CD4-positive, alpha-beta T cell treated with Interleukin-2 at 100 ng/mL for 4 hours (primary cell): ENCODE measurements at places on chromosomes 6 and 20.

DNA sequence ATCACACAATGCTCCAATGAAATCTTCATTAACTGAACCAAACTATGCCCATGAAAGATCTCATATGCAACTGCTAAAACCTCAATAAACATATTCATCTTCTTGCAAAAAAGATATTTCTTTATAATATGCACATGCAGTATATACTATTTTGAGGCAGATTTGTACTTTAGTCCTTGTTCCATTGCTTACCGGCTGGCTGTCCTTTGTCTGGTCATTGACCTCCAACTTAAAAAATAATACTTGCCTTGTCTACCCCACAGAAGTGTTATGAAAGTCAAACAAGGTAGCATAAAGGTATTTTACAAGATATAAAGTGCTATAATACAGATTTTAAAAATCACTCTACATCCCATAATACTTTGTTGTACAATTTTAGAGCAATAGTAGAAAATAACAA, 88.3 kb downstream of the ATG5 start:
- no peak for DNase-seq

- no peak for DNase-seq
Measured at GRCh38 chr6:144659202-144660182, 374.4 kb downstream of the UTRN start.

DNA sequence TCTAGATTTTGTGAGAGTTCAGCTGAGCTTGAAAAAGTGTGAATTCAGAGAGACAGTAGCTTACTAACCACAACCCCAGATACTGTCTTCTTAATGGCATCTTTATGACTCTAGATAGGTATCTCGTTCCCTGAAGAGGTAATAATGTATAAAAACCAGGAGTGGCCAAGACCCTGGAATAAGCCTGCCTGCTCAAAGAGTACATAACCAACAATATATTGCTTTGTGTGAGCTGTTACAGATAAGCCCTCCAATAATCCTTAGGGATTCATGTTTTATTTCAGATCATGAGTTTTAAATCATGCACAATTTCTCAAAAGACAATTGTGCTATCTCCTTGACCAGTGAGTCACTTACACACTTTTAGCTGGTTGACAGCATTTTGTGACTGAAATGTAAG, 327.8 kb upstream of the ADGRB3 start:
- DNase-seq = no peak

- DNase-seq = no peak
Measured at GRCh38 chr20:53852691-53853090, 217.7 kb downstream of the BCAS1 start.

- DNase-seq = no peak
Measured at GRCh38 chr6:134603561-134603960, 285.6 kb upstream of the SGK1 start.

DNA sequence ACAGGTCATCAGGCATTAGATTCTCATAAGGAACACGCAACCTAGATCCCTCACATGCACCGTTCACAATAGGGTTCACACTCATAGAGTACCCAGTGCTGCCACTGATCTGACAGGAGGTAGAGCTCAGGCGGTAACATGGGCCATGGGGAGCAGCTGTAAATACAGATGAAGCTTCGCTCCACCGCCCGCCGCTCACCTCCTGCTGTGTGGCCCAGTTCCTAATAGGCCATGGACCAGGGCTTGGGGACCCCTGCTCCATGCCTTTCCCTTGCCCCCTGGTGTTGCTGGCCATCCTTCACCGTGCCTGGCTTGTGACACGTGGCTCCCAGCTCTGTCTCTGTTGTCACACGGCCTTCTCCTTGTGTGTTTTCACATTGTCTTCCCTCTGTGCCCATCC, 171.1 kb upstream of the JARID2 start:
- no peak for DNase-seq

DNA sequence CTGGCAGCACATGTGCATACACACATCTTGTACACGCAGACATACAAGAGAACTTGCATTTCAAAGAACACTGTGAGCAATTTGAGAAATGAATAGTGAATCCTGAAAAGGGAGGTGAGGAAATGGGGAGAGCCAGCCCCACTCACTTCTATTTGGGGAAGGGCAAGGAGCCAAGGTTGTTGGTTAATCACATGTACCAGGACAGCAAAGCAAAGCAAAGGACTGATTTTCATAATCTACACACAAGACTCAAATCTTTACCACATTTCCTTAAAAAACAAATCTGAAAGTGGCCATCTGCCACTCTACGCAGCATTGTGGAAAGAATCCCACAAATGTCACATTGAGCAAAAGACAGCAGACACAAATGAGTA, 35.0 kb upstream of the KIF16B start:
- no peak for DNase-seq

GRCh38 chr20:59207742-59208357, 44.2 kb downstream of the ZNF831 start:
- DNase-seq = peak; percentile 85

DNA sequence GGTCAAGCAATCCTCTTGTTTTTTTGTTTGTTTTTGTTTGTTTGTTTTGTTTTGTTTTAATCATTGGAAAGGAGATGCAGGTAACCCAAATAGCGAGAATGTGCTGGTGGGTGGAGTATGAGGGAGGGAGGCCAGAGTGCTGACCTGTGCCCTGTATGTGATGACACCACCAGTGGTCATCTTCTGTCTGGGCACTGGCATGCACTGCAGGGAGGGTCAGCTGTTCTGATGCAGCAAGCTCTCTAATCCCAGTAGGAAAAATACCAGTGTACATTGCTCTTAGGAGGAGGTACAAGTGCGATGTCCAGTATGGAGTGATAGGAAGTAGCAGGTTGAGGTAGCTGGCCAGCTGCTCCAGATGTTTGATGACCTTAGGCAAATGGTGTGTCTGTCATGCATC, 2.9 kb upstream of the CST1 start:
- DNase-seq = no peak

GRCh38 chr6:16762550-16763477, 1.6 kb upstream of the ATXN1 start:
- peak; percentile 75 for DNase-seq

DNA sequence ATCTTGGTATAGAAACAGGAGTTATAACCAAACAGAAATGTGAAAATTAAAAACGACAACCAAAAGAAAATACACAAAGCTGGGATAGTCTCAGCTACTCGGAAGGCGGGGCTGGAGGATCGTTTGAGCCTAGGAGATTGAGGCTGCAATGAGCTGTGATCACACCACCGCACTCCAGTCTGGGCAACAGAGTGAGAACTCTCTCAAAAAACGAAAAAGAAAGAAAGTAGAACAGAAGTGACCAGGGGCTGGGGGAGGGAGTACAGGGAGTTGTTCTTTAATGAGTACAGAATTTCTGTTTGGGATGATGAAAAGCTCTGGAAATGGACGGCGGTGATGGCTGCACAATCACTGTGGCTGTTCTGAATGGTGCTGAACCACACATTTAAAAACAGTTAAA, 5.9 kb downstream of the GMEB2 start:
- DNase-seq = no peak

GRCh38 chr20:45341579-45341938, 6.7 kb downstream of the SDC4 start:
- no peak for DNase-seq

DNA sequence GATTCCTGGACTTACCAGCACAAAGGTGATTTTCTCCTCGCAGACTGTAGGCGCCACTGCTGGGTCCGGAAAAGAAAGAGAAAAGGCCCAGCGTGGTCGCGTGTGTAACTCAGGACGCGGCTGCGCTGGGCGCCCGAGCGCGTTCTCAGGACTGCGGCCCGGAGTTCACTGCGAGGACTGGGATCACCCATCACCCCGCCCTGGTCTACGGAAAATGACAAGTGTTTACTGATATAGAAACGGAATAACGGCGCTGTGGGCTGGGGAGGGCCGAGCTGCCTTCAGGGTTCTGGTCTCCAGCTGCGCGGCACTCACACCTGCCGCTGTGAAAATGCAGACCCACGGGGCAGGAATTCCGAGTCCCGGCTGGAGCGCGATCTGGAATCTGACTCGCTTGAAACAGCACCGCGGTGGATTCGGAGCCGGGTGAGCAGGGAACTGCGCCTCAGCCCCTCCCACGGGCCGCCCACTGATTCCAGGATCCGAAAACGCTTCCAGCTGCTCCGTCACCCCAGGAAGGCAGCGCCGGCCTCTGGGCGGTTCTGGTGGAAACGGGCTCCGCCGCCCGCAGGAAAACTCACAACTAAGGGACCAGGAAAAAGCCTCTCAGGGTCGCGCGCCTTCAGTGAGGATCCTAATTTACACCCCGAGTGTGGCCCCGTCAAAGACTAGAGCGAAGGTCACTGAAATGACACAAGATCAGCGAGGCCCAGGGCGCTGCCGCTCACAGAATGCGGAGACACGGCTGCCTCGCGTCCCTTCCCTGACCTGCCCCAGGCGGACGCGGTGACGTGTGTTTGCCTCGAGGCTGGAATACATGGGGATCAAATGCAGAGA, 34.5 kb downstream of the HLA-A start:
- DNase-seq = peak; percentile 59

- DNase-seq = no peak
Measured at GRCh38 chr6:142290851-142291250, 11.0 kb upstream of the ADGRG6 start.

DNA sequence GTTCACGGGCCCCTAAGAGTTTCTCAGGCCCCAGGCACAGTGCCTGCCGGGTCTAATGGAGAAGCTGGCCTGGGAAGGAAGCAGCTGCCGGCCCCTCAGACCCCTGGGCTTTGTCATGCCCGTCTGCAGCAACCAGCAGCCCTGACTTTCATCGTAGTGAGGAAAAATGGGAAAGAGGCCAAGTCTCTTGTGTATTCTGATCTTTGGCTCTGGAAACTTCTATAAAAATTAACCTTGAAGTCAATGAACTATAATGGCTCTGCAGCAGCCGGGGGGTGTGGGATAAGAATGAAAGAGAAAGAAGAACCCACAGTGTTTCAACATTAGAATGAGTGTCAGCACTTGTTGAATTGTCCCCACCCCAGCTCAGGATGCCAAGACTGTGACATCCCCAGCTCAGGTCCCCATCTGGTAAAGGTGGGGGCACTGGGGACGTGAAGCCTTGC, 12.9 kb downstream of the TGM2 start:
- DNase-seq = no peak

GRCh38 chr6:104698979-104699378, 160.7 kb downstream of the HACE1 start:
- no peak for DNase-seq

- no peak for DNase-seq
Measured at GRCh38 chr6:81759782-81760181, 7.3 kb upstream of the TENT5A start.

- DNase-seq = no peak
Measured at GRCh38 chr20:49951151-49951550, 15.0 kb downstream of the RNF114 start.

DNA sequence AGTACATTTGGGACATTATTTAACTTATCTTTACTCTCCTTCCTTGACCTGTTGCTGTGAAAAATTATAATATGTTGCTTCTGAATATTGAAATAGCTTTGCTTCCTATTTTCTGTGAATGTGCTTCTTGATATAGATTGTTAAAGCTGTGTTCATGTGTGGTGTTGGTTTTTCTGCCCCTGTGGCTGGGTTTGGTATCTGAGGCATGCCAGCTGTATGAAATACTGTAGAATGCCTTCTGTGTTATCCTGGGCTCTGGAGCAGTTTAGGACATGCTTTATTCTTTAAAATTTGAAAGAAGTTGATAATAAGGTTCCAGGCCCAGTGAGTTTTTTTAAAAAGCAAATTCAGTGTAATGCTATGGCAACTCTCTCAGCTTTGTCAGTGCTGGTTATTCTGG, 71.7 kb downstream of the HIVEP1 start:
- no peak for DNase-seq
